ENCODE measurements at places on chromosomes 13 and 19. TPM values are rescaled to one million over a fixed set of nuclear protein-coding genes. Genes with fewer than 3 reads are reported as not detected.
A peak's percentile ranks its signal among the peaks of the same experiment; 100 is the strongest.

DNA sequence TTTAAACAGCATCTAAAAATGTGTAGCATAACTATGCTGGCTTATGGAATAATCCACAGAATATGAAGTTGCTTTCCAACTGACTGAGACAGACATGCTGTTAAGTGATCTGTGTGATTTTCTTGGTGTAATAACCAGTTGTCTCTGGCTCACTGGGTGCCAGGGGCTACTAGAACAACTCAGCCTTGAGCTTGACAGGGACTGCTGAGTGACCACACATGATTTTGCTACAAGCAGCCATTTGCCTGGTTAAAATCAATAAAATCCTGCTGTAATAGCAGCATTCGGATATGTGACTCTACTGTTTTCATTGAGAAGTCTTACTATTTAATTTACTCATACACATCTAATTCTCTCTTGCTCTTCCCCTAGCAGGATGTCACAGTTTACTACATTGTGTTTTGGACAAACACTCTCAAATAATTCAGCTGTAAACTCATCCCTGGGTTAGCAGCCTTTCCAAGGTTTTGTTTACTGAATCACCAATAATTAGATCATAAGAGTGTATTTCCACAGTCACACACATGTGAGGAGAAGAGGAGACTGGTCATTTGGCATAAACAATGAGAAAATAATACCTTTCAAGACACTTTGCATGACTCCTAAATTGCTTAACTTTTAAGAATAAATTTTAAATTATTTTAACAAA lies 426.2 kb downstream of the PCDH9 start:
- no peaks in the 10 kb centered on the region for H3K4me1 ChIP-seq
- H3K27ac ChIP-seq: no peak overlapping the region
- no peaks in the 10 kb centered on the region for H3K36me3 ChIP-seq
- H3K27me3 ChIP-seq: no peaks in the 10 kb centered on the region

- no peak overlapping the region for H3K27ac ChIP-seq
- peaks cover 3% of the 10 kb centered on the region for H3K4me1 ChIP-seq
- H3K4me3 ChIP-seq: no peak overlapping the region
- no peaks in the 10 kb centered on the region for H3K36me3 ChIP-seq
- H3K27me3 ChIP-seq: no peaks in the 10 kb centered on the region
These were observed 107.2 kb downstream of the FNDC3A start for GRCh38 chr13:49082653-49083536.

The FXYD3 gene
- total RNA-seq: not detected

- no peak for DNase-seq
- no peaks in the 10 kb centered on the region for H3K27me3 ChIP-seq
- H3K4me3 ChIP-seq: no peak overlapping the region
- no peaks in the 10 kb centered on the region for H3K36me3 ChIP-seq
- H3K27ac ChIP-seq: no peak overlapping the region
These were observed 7.1 kb downstream of the PCDH9 start for GRCh38 chr13:67223024-67223423.

DNA sequence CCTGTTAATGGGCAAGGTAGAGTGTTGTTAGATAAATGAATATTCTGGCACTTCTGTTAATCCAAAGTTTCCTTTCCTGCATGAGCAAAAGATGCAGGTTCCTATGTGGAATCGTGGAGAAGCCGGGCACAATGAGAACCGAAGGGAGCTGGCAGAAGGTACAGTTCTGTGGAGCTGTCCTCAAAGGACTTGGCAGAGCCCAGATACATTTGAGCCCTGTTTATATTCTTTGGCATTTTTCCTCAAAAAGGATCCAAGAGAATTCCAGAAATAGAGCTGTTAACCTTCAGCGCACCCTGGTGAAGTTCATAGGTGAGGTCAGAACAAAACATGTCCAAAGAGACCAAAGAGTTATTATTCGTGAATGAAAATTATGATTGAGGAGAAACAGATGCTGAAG lies 4.0 kb upstream of the DLEU7 start:
- H3K27ac ChIP-seq: no peak overlapping the region
- no peaks in the 10 kb centered on the region for H3K4me1 ChIP-seq
- DNase-seq: no peak
- H3K27me3 ChIP-seq: no peaks in the 10 kb centered on the region
- H3K4me3 ChIP-seq: no peak overlapping the region

DNA sequence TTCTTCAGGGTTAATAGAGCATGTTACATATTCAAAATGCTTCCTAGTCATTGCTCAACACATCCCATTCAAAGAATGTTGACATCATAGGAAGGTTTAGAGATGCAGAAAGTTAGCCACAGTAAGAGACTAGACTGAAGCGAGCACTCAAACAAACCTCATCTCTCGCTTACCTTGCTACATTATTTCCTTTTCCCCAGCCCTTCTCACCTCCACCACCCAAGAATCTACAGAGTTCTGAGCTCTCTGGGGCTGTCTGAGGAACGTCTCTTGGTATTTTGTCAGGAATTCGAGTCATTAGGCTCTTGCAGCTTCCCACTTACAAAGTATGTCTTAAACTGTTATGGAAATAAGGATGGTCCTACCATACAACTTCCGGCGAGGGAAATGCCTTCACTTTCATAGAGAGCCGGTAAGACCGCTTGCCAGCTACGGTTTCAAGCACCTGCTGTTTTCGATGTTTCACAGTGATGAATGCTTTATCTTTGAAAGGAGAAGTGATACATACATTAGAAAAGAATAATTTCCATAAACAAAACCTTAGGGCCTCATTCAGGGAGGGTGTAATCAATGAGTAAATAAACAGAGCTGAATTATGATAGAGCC lies 65.1 kb downstream of the FLT1 start:
- no peak overlapping the region for H3K27ac ChIP-seq
- H3K4me3 ChIP-seq: no peak overlapping the region
- no peak for DNase-seq
- H3K27me3 ChIP-seq: no peaks in the 10 kb centered on the region
- no peaks in the 10 kb centered on the region for H3K36me3 ChIP-seq

DNA sequence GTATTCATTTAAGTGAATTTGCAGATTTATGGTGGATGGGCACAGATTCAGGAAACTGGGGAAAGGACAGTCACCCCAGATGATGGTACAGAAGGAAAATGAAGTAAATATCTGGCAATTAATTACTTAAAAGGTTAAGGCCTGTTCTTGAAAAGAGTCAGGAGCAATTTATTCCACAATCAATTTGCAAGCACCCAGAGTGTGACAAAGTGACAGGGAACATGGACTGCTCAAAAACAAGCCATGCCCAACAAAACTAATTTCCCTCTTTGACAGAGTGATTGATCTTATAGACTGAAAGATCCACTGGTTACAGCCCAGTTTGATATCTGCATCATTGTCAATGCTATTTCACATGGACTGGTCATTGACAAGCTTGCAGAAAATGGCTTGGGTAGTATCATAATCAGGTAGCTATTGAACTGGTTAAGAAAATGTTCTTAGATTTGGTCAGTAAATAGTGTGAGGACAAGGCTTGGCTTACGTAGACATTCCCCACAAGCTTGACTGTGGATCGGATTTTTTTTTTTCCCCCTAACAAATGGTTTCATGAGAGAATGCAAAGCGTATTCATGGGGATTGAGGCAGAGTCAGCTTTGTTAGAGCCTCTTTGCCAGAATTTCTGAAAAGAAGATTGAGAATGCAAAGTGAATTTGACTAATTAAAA lies 584.6 kb downstream of the GPC6 start:
- H3K27me3 ChIP-seq: no peaks in the 10 kb centered on the region
- H3K36me3 ChIP-seq: no peaks in the 10 kb centered on the region
- no peaks in the 10 kb centered on the region for H3K4me1 ChIP-seq
- no peak overlapping the region for H3K27ac ChIP-seq
- H3K4me3 ChIP-seq: no peak overlapping the region
- no peak for DNase-seq

DNA sequence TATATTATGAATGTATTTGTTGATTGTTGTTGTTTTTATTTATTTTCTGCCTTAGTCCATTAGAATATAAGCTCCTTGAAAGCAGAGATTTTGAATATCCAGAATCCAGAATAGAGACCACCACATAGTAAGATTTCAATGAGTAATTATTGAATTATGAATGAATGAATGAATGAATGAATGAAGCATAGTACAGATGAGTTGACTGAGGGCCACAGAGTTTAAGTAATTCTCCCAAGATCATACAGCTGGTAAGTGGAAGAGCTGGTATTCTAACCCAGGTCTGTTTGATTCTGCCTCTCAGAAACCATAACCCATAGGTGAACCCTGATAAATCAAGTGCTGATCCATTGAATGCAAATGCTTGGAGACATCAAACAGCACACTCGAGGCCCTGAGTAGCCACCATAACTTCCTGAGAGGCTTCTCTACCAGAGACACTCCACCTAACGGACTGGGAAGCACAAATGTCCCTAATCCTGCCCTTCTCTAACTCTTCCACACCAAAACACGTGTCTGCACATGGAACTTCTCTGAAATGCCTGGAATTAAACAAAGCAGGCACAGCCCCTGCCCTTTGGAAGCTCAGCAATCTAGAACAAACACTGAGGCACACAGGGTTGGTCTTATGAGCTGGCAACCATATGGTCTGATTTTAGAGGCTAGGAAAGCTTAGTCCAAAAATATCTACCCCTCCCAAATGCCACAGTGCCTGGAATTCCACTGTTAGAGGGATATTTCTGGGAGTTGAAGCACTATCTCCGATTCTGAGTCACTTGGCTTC lies 190.1 kb downstream of the FOXO1 start:
- no peaks in the 10 kb centered on the region for H3K36me3 ChIP-seq
- no peaks in the 10 kb centered on the region for H3K27me3 ChIP-seq
- no peak overlapping the region for H3K4me3 ChIP-seq
- no peaks in the 10 kb centered on the region for H3K4me1 ChIP-seq

DNA sequence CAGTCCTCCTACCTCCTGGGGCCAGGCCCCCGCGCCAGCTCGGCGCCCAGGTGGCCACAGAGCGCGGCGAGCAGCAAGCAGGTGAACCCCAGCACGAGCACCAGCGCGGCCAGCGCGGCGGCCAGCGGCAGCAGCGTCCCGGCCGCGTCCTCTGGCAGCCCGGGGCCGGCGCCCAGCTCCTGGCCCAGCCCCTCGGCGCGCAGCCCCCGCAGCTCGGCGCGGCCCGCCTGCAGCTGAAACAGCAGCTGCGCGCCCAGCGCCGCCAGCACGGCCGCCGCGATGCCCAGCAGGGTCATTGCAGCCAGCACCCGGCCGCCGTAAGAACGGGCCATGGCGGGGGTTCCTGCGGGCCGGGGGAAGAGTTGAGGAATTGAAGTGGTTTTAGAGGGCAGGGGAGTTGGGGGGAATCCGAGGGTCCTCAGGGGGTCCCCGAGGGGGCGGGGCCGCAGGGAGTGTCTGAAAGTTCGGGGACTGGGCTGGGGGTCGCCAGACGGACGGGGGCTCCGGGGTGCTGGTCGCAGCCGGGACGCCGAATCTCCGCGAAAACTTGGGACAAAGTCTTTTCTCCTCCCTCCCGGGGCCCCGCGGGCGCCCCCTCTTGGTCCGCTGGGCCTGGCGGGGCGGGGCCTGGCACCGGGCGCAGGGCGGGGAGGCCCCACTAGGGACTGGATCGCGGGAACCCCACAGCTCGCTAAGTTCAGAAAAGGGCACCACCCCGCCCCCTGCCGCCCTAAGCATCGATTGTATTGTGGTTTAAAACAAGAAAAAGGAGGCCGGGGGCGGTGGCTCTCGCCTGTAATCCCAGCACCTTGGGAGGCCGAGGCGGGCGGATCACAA lies at the start of gene TMEM221:
Gene TMEM221 (minus strand): TSS at position 538 of the 837 bp plus-strand sequence. CDS start 206 bp downstream, at position 332.
- no peaks in the 10 kb centered on the region for H3K27me3 ChIP-seq
- H3K4me3 ChIP-seq: peak within 1 kb of the TSS; percentile 77
- no peak for DNase-seq
- no peaks in the 10 kb centered on the region for H3K4me1 ChIP-seq
- H3K36me3 ChIP-seq: no peaks in the 10 kb centered on the region

- no peaks in the 10 kb centered on the region for H3K27me3 ChIP-seq
- peaks cover 5% of the 10 kb centered on the region for H3K36me3 ChIP-seq
- H3K27ac ChIP-seq: peak overlapping the region; percentile 86
- no peak overlapping the region for H3K4me3 ChIP-seq
- H3K4me1 ChIP-seq: peaks cover 6% of the 10 kb centered on the region
These were observed 3.4 kb downstream of the PRR12 start for GRCh38 chr19:49594157-49594992.

The PCDH20 gene
- 0.98 TPM for total RNA-seq

- H3K4me3 ChIP-seq: no peak overlapping the region
- no peaks in the 10 kb centered on the region for H3K4me1 ChIP-seq
- no peak for DNase-seq
- no peaks in the 10 kb centered on the region for H3K27me3 ChIP-seq
- H3K27ac ChIP-seq: no peak overlapping the region
- H3K36me3 ChIP-seq: no peaks in the 10 kb centered on the region
These were observed 222.5 kb downstream of the OXGR1 start for GRCh38 chr13:96771486-96772367.

DNA sequence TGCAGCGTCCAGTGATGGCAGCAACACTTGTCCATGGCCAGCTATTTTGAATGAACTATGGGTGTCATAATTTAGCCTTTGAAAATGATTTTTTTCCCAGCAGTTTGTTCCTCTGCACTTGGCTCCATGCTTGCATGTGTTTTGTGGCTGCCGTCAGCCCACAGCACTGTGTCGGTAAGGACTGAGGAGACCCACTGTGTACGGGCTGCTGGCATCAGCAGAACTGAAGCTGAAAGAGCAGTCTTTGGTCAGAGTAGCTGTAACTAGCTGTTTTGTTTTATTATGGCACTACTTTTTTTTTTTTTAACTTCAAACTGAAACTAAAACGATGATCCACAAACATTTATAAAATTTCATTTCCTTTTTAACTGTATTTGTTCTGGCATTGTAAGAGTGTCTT lies 50.3 kb upstream of the TEX29 start:
- H3K4me1 ChIP-seq: no peaks in the 10 kb centered on the region
- DNase-seq: no peak

GRCh38 chr13:42702716-42703115 lies 78.7 kb upstream of the FAM216B start:
- H3K4me3 ChIP-seq: no peak overlapping the region
- no peaks in the 10 kb centered on the region for H3K4me1 ChIP-seq

- H3K27ac ChIP-seq: no peak overlapping the region
- no peak overlapping the region for H3K4me3 ChIP-seq
- no peaks in the 10 kb centered on the region for H3K27me3 ChIP-seq
- H3K4me1 ChIP-seq: no peaks in the 10 kb centered on the region
- no peaks in the 10 kb centered on the region for H3K36me3 ChIP-seq
- no peak for DNase-seq
These were observed 61.2 kb downstream of the RAB20 start for GRCh38 chr13:110500341-110500740.

The CPB2 gene
- not detected for total RNA-seq

The ZNF793 gene
- 1.3 TPM for total RNA-seq

The KCTD4 gene
- 0.33 TPM for total RNA-seq

The CGB1 gene
- not detected for total RNA-seq

- DNase-seq: no peak
- no peaks in the 10 kb centered on the region for H3K36me3 ChIP-seq
- no peaks in the 10 kb centered on the region for H3K27me3 ChIP-seq
- H3K27ac ChIP-seq: no peak overlapping the region
- H3K4me1 ChIP-seq: no peaks in the 10 kb centered on the region
These were observed 7.7 kb upstream of the NANOS2 start for GRCh38 chr19:45922281-45922680.

- no peak overlapping the region for H3K27ac ChIP-seq
- no peaks in the 10 kb centered on the region for H3K27me3 ChIP-seq
- no peaks in the 10 kb centered on the region for H3K36me3 ChIP-seq
- no peak overlapping the region for H3K4me3 ChIP-seq
- no peaks in the 10 kb centered on the region for H3K4me1 ChIP-seq
These were observed 12.1 kb downstream of the ADGRE5 start for GRCh38 chr19:14393329-14393728.

Measured in breast epithelium (tissue), 4 donors.